ENCODE measurements at places on chromosomes 5 and 9. TPM values are rescaled to one million over a fixed set of nuclear protein-coding genes. Genes with fewer than 3 reads are reported as not detected.

GRCh38 chr5:174624733-174625522 is 99.5 kb upstream of the MSX2 start:
- no peak for DNase-seq

DNA sequence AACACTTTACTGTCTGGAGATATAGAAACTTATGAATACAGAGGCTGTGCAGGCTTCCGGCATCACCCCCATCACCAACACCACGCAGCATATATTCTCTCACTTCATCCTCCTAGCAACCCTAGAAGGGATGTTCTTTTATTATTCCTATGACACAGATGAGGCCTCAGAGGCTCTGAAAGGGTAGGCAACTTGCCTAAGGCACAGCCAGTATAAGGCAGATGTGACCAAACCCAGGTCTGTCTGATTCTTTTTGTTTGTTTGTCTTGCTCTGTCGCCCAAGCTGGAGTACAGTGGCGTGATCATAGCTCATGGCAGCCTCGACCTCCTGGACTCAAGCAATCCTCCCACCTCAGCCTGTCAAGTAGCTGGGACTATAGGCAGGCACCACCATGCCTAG is 22.8 kb upstream of the CORO2A start:
- no peak for DNase-seq

DNA sequence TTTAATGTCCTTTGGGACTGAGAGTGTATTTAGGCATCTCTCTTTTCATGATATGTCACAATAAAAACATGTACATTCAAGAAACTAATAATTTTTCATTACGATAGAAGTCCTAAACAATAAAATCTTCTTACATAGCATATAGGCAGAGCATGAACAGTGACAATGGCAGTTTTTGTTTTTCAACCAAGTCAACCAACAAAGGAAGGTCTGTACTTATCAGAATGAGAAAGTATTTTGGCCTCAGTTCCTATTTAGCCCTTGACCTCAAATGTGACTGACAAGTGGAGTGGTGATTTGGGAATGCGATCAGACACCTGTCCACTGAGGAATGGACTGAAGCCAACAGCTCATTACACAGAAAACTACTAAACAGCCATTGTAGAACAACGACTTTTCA is 219.5 kb downstream of the TMEM161B start:
- no peak for DNase-seq

DNA sequence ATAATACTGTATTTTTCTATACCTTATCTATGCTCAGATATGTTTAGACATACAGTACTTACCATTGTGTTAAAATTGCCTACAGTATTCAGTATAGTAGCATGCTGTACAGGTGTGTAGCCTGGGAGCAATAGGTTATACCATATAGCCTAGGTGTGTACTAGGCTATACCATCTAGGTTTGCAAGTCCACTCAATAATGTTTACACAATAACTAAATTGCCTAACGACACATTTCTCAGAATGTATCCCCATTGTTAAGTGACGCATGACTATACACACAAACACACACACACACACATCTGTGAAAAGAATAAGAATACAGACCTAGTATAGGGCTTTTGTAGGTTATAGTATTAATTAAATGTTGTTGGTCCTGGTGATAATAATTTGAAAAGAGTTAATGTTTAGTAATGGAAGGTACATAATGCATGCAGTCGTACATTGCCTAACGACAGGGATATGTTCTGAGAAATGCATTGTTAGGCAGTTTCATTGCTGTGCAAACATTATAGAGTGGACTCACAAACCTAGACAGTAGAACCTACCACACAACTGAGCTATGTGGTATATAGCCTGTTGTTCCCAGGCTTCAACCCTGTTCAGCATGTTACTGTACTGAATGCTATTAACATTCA is 13.6 kb downstream of the TDRD7 start:
- no peak for DNase-seq

Gene ADRB2
- 4.4 TPM for total RNA-seq

Gene CNTNAP3
- 5.6 TPM for total RNA-seq

GRCh38 chr9:22512495-22512894 is 65.9 kb downstream of the DMRTA1 start:
- DNase-seq, result no peak

- DNase-seq, result no peak
Measured at GRCh38 chr9:13956107-13956506, 357.8 kb downstream of the NFIB start.

GRCh38 chr5:35850967-35851680 is 5.6 kb upstream of the IL7R start:
- no peak for DNase-seq

Gene REEP2
- total RNA-seq, result 5.9 TPM

Gene SH3PXD2B
- total RNA-seq, result 2.9 TPM

GRCh38 chr5:83102364-83102980 is 25.1 kb downstream of the XRCC4 start:
- no peak for DNase-seq

Gene SCGB3A2
- total RNA-seq, result not detected

DNA sequence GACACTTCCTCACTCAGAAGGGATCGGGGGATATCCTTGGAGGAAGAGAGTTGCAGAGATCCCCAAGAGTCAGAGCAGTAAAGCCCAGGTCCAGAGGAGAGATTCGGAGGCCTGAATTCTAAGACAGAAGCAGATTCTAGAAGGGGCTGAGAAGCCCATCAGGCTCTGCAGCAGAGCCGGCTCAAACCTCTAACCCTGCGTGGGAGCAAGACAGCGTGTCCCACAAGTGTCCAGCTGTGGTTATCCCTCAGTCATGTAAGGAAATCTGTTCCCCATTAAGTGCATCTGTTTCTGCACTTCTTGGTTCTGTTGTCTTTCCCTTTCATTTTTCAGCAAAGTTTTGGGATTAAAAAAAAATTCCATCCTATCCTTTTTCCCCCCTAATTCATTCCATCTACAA is 4.8 kb upstream of the DIAPH1 start:
- DNase-seq, result no peak

DNA sequence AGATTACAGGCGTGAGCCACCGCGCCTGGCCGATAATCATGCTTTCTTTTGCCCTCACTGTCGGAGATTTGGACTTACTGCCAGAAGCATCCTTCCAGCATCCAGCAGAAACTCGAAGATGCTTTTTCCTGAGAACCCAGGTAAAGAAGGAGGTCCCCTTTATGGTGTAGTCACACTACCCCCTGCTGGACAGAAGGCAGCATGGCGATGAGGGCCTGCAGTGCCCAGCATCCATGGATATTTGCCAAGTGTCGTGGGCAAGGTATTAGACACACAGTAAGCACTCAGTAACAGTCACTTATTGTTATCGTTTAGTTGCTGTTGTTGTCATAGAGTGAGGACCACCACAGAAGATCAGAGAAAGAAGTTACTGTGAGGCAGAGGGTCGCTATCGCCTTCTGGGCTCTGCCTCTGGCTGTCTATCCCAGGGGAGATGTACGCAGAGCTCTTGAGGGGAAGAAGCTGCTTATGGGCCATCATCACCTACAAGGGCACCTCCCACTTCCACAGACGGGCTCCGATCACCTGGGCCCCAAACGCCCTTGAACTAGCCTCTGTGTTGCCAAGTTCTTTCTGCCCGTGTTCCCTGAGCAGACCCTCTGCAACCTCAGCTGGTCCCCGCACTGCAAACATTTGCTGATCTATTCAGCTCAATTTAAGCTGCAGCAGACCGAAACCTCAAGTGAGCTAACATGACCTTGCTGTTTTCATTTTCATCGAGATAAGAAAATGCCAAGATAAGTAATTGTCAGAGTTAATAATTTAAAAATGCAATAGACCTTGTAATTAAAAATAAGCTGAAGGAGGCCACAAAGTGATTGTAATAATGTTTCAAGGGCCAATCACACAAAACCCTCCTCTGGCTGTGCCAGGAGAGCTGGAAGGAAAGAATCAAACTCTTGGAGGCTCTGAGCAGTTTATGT is 23.9 kb downstream of the C5orf15 start:
- DNase-seq, result no peak

Gene PLEKHG4B
- not detected for total RNA-seq

Gene LRRC26
- not detected for total RNA-seq

All from heart right ventricle (tissue), 16 donors.